Sigmoid colon (tissue), 7 donors: ENCODE measurements at places on chromosomes 4 and X. TPM values are rescaled to one million over a fixed set of nuclear protein-coding genes. Genes with fewer than 3 reads are reported as not detected.

Gene SPANXA1
- polyA plus RNA-seq: not detected

Gene ARMCX1
- 2.8 TPM for polyA plus RNA-seq

Gene VSIG4
- polyA plus RNA-seq: 26.0 TPM

Gene BEND2
- polyA plus RNA-seq: not detected

Gene ETDA
- polyA plus RNA-seq: not detected

Gene SLC49A3
- 4.6 TPM for polyA plus RNA-seq

Gene PDE5A
- polyA plus RNA-seq: 5.5 TPM

Gene DCAF8L2
- not detected for polyA plus RNA-seq

Gene CTAG1A
- polyA plus RNA-seq: not detected

Gene IL13RA2
- not detected for polyA plus RNA-seq

Gene SSX3
- not detected for polyA plus RNA-seq

Gene GIMD1
- not detected for polyA plus RNA-seq

Gene HDAC6
- polyA plus RNA-seq: 69.9 TPM

Gene FGB
- polyA plus RNA-seq: not detected

Gene PPM1K
- polyA plus RNA-seq: 1.6 TPM

Gene TRAM1L1
- 0.46 TPM for polyA plus RNA-seq

Gene NSG1
- polyA plus RNA-seq: 1.4 TPM

Gene SPARCL1
- 28.8 TPM for polyA plus RNA-seq

Gene HS3ST1
- polyA plus RNA-seq: 0.60 TPM

Gene GAGE1
- polyA plus RNA-seq: not detected

Gene MAGT1
- 29.4 TPM for polyA plus RNA-seq

Gene RBPJ
- polyA plus RNA-seq: 15.0 TPM

Gene SATL1
- not detected for polyA plus RNA-seq

Gene H2AZ1
- polyA plus RNA-seq: 543 TPM

Gene CENPVL2
- polyA plus RNA-seq: not detected

Gene FRAS1
- not detected for polyA plus RNA-seq

Gene AKAP14
- polyA plus RNA-seq: not detected
